Stimulated activated CD4-positive, alpha-beta T cell treated with anti-CD3 and anti-CD28 coated beads, Interleukin-1b, Interleukin-23, amount 100 ng/mL, for 4 hours (primary cell): ENCODE measurements at places on chromosomes 1 and 21.

DNA sequence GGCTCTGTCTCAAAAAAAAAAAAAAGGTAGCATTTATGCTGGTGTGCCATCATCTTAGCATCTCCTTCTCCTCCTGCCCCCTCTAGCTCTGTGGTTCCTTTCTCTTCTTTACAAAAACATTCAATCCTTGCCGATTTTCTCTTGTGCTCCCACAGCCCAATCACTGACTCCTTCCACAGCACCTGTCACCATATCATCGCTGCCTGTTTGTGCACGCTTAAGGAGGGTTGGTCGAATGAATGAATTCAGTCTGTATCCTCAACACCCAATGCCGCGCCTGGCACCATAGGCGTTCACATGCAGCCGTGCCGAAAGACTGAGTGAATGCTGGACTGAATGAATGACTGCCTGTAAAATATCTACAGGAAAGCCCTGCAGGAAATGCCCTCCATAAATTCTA is 7.9 kb downstream of the RNU5D-1 start:
- DNase-seq = no peak

GRCh38 chr1:4653328-4653660 is 1.1 kb upstream of the AJAP1 start:
- no peak for DNase-seq

GRCh38 chr1:185734929-185735700 is 924 bp downstream of the HMCN1 start:
- DNase-seq = no peak

GRCh38 chr1:225319871-225320270 is 108.0 kb downstream of the LBR start:
- no peak for DNase-seq

- DNase-seq = no peak
Measured at GRCh38 chr1:173012126-173012525, 38.6 kb downstream of the TNFSF18 start.

DNA sequence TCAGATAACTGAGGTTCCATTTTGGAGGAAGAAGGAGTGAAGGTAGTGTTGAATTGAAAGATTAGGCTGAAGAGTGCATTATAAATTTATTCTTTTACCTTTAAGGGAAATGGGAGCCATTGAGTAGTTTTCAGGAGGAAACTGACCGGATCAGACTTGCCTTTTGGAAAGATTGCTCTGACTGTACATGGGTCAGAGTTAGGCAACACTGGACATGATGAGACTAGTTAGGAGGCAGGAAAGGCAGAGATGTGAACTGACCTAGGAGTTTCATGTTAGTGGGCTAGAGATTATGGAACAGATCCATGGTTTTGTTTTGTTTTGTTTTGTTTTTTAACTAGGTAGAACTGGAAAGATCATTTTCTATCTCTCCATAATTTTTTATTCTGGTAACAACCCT is 78.2 kb downstream of the SNX7 start:
- no peak for DNase-seq

DNA sequence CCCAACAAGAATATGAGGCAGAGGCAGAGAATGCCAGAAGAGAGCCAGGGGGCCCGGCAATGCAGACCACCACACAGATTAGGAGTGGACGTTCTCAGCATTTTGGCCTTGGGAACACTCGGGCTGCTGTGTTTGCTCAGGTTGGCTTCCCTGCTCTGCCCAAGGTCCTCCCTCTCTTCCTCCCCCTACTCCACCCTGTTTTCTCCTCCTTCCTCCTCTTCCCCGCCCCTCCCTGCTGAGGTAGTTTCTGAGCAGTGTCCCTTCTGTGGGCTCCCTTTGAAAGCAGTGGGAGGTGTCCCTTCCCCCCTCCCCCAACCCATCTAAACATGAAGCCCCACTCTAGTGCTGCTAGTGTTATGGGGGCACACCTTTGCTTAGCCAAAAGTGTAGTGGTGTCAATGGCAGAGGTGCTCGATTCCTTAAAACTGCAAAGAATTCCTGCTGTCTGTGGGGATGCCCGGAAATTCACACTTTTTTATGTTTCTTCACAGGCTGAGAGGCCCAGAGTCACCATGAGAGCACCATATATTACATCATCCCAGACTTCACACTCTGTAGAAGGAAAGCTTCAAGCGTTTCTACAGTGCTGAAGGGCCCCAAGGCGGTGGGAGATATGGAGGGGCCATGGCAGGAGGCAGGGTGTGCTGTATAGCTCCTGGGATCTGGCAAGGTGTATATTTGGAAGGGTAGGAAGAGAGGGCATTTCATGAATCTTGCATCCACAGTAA is at the start of gene HHIPL2:
Gene HHIPL2, minus strand, starts transcription at position 161 of the 728 bp plus-strand sequence. Its CDS starts 60 bp downstream, at position 101.
- DNase-seq = no peak

GRCh38 chr1:83832194-83832593 is 166.7 kb downstream of the TTLL7 start:
- DNase-seq = no peak

- DNase-seq = no peak
Measured at GRCh38 chr1:26405281-26405915, 5.2 kb upstream of the LIN28A start.

- no peak for DNase-seq
Measured at GRCh38 chr1:205128050-205128449, 6.3 kb upstream of the RBBP5 start.

GRCh38 chr1:228860911-228861831 is 125.9 kb downstream of the RHOU start:
- DNase-seq = no peak

GRCh38 chr1:154183046-154183915 is 8.6 kb downstream of the TPM3 start:
- DNase-seq = peak; percentile 90

GRCh38 chr1:35444519-35444774 is 112.8 kb downstream of the KIAA0319L start:
- no peak for DNase-seq

DNA sequence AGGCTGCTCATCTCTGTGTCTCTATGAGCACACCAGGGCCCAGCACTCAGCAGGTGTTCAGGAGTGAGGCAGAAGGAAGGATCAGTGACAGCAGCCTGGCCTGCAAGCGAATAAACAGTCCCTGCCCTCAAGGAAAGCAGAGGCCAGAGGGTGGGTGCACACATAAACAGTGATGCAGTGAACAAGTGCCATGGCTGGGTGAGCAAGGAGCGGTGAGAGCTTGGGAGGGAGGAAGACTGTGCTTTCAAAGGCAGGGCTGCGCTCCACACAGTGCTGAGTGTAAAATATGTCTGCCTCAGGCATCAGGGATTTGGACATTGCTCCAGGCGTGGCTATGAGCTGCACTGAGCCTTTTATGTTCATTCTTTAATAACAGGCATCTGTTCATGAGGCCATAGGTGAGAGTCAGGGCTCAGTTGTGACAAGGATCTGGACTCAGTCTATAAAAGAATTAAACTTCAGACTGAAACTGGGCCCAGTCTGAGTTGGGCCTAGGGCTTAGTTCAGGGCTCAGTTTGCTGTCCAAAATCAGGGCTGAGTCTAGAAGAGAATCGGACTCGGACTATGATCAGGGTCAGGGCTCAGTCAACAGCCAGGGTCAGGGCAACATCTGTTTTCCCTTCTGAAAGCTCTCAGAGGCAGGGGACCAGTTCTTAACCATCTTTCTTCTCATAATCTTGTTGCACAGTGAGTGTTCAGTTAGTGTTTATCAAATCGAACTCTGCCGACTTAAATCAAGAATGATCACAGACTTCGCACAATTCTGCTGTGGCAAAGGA is 213.7 kb downstream of the FOXD2 start:
- DNase-seq = no peak

- no peak for DNase-seq
Measured at GRCh38 chr21:34935898-34936297, 113.2 kb downstream of the RUNX1 start.

GRCh38 chr1:236534151-236534651 is 10.4 kb downstream of the LGALS8 start:
- DNase-seq = peak; percentile 25

GRCh38 chr1:202844259-202844658 is 33.5 kb downstream of the PCAT6 start:
- no peak for DNase-seq

DNA sequence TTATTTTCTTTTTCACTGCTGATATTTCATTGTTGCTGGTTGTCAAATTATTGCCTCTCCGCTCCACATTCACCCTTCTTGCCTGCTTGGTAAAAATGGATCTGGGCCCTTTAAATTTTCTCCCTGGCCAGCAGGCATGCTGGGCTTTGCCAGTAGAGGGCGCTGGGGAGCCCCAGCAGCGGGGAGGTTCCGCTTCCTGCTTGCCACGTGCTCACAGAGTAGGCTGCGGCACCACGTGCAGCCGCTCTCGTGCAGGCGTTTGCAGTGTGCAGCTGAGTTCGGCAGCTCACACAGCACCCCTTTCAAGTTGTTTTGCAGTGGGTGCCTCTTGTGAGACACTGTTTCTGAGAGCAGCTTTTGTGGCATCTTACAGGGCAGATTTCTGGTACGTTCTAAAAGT is at the start of gene ACTL8:
Gene ACTL8, plus strand, starts transcription at position 214 of the 400 bp plus-strand sequence. CDS start 67,676 bp downstream, outside the sequence.
- no peak for DNase-seq

- no peak for DNase-seq
Measured at GRCh38 chr21:41953249-41953830, 478 bp downstream of the C2CD2 start.

GRCh38 chr1:84298684-84299535 is 2.6 kb upstream of the SAMD13 start:
- DNase-seq = no peak

DNA sequence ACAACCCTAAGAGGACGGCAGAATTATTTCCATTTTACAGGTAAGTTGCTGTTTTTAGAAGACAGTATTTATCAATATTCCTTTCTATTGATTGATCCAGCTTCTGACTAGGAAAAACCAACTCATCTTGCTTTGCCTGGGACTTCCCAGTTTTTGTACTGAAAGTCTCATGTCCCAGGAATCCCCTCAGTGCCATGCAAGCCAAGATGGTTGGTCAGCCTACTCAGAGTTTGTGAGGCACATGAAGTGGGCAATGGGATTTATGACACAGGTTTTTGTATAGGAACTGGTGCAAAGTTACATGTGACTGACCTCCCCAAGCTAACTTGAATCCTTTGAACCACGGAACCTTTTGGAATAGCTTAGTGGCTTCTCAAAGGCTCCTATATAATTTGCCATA is 45.5 kb downstream of the GNG12 start:
- no peak for DNase-seq

GRCh38 chr1:37461698-37462436 is 12.5 kb upstream of the ZC3H12A start:
- DNase-seq = no peak

GRCh38 chr1:231668826-231669225 is 42.2 kb downstream of the DISC1 start:
- no peak for DNase-seq

DNA sequence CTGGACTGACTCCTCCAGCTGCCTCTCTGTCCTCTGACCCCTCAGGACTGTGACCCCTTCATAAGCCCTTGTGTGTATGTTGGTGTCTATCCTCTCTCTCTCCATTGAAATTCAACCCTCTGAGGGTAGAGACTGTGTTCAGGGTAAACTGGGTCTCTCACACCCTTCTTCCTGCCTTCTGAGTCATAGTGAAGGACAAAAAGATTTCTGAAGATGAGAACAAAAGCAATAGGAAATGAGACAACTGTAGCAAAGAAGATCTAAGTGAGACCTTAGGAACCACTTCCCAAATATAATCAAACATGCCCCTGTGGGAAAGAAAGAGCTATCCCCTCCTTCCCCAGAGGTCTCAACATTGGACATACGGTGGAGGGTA is 16.9 kb downstream of the NUAK2 start:
- no peak for DNase-seq

DNA sequence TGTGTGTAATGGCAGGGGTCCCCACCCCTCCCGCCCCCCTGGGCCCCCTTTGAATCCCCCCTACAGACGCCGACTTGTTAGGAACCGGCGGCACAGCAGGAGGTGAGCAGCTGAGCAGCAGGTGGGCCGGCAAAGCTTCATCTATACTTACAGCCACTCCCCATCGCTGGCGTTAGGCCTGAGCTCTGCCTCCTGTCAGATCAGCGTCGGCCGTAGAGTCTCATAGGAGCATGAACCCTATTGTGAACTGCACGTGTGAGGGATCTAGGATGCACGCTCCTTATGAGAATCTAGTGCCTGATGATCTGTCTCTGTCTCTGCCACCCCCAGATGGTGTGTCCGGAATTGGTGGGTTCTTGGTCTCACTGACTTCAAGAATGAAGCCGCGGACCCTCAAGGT is 14.9 kb upstream of the VPS26C start:
- DNase-seq = no peak

- no peak for DNase-seq
Measured at GRCh38 chr1:26449868-26450267, 17.7 kb downstream of the DHDDS start.

DNA sequence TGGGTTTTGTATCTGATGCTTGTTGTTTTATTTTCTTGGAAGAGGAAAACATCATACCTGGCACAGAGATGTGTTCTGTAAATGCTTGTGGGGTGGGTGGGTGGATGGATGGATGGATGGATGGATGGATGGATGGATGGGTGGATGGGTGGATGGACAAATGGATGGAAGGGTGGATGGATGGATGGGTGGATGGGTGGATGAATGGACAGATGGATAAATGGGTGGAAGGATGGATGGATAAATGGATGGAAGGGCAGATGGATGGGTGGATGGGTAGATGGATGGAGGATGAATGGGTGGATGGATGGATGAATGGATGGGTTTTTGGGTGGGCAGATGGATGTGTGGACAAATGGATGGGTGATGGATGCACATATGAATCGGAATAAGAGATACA is 111.5 kb downstream of the PDE9A start:
- no peak for DNase-seq

DNA sequence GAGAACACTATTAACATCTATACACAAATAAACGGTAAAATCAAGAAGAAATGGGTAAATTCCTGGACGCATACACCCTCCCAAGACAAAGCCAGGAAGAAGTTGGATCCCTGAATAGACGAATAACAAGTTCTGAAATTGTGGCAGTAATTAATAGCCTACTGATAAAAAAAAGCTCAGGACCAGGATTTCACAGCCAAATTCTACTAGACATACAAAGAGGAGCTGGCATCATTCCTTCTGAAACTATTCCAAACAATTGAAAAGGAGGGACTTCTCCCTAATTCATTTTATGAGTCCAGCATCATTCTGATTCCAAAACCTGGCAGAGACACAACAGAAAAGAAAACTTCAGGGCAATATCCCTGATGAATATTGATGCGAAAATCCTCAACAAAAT is 70.7 kb upstream of the FMO3 start:
- DNase-seq = no peak

- no peak for DNase-seq
Measured at GRCh38 chr1:154272999-154273563, 652 bp downstream of the HAX1 start.

DNA sequence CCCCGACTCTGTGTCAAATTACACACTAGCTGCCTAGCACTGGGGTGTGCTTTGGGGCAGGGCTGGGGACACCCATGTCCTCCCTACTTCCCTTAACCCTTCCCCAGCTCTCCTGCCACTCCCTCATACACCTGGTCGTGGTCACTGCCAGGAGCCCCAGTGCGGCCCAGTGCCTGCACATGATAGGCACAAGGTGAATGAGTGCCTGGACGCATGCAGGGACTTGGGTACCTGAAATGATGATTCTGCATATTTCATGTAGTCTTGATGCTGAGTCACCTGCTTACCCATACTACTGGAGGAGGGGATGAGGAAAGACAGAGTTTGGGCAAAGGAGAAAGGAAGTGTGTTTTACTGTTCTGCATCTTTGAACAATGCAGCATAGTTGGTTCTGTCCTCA is 1.5 kb upstream of the VANGL2 start:
- DNase-seq = no peak
